NB4 (cell line): ENCODE measurements at places on chromosomes 12 and 14.
A peak's percentile ranks its signal among the peaks of the same experiment; 100 is the strongest.

- DNase-seq, result no peak
Observed at GRCh38 chr14:94058128-94058673, 22.8 kb downstream of the DDX24 start.

- DNase-seq, result no peak
Observed at GRCh38 chr12:56374726-56375597, 12.3 kb upstream of the APOF start.

- DNase-seq, result no peak
Observed at GRCh38 chr12:131258398-131258797, 304.7 kb downstream of the ADGRD1 start.

DNA sequence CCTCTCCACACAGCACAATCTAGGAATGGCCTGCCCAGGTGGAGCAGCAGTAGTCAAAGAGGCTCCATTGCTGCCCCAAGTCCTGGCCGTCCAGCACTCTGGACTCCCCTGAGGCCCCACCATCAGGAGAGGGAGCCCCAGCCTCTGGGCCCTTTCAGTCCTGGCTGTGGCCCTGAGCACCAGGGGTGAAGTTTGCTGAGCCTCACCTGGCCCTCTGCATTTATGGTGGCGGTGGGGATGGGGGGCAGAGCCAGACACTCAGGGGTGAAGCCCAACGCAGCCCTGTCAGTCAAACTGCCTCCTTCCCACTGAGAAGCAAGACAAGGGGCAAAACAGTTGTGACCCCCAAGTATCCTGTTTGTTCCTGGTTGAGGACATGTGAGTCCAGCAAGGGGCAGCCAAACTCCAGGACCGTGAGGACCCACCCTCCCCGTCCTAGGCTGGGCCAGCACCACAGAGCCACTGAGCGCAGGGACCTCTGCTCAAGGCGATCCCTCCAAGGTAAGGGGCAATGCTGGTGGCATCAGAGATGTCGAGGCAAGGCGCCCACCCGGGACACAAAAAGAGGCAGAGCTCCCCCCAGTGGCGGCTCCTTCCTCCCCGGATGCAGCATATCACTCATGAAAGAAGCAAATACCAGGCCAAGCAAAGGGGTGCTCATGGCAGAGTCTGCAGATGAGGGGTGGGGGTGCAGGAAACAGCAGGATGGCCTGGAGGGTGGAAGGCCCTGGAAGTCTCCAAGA, 4.8 kb upstream of the AMN start:
- DNase-seq, result peak; percentile 68

DNA sequence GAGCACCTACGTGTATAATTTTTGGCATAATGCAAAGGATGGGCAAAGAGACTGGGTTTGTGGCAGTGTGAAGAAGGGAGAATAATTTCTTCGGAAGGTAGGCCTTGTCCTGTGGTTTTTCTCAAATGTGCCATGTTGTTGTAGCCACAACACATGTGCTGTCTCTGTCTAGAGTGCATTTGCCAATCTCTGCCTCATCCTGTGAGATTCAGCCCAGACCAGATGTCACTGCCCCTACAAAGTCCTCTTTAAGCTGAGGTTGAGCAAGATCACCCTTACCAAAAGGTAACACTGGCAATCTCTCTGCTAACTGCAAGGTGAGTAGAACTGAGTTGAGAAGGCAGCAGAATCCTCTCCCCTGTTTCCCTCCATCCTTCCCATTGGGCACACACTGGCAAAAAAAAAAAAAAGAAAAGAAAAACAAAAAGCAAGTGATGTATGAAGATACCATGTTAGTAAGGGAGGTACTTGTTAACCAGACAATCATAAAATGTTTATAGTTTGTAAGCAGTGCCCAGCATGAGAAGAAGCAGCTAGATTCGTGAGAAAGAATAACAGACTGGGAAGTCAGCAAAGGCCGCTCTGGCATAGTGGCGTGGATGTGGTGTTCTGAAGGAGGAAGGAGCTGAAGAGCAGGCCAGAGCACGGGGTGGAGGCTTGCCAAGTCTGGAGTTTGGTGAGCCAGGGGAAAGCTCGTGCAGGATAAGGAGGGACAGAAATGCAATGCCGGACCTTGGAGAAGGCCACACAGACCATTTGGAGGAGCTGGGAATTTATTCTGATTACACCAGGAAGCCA, 18.9 kb downstream of the DYRK2 start:
- DNase-seq, result no peak

GRCh38 chr12:130633771-130634170, 82.3 kb downstream of the RIMBP2 start:
- no peak for DNase-seq

DNA sequence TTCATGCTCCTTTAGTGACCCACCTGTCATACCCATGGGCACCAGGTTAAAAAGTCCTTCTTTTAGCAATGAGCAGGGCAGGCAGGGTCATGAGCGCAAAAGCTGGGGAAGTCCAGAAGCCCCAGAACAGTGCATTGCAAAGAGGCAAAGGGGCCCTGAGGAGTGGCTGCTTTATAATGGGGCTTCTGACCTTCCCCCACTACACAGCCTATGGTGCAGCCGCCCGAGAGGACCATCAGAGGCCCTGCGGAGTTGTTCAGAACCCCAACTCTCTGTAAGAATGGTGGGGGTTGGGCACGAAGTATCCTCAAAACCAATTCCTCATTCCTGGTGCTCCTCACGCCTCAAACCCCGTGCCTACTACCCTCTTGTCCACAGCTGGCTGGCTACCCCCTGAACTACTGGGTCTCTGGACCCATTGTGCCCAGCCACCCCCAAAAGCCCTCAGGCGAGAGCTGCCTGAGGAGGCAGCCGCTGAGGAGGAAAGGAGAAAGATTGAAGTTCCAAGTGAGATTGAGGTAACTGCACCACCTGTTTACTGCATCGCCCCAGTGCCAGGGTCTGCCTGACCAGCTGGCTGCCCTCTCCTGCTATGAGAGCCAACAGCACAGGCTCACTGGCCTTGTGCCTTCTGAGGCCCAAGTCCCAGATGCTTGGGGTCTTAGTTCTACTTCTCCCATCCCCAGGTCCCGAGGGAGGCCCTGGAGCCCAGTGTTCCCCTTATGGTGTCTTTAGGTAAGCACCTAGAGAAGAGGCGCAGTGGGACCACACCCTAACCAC, 6.7 kb downstream of the REC8 start:
- no peak for DNase-seq

DNA sequence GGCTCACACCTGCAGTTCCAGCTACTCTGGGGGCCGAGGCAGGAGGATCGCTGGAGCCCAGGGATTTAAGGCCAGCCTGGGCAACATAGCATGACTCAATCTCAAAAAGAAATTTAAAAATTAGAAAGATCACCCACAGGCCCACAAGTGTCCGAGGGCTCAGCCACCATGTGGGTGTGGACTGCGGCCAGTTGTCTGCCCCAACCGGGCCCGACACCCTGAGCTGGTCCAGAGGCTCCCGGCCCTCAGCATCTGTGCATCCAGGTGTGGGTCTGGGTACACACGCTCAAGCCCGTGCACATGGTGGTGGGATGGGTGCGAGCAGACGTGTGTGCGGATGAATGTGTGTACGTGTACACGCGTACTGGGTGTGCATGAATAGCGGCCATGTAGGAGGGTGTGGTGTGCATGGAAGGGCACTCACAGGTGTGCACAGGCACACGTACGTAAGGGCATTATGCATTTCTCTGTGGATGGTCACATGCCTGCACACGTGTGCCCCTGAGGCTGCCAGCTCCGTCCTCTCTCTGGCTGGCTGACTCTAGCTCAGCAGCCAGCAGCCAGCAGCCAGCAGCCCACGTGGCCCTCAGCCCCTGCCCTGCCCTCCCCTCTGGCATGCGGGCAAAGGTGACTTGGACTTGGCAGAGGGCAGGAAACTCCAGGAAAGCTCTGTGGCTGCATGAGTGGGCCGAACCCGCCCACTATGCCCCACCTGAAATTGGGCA, 23.3 kb upstream of the NUDT14 start:
- DNase-seq, result no peak

- no peak for DNase-seq
Observed at GRCh38 chr12:79426121-79426520, 264.6 kb downstream of the PAWR start.

DNA sequence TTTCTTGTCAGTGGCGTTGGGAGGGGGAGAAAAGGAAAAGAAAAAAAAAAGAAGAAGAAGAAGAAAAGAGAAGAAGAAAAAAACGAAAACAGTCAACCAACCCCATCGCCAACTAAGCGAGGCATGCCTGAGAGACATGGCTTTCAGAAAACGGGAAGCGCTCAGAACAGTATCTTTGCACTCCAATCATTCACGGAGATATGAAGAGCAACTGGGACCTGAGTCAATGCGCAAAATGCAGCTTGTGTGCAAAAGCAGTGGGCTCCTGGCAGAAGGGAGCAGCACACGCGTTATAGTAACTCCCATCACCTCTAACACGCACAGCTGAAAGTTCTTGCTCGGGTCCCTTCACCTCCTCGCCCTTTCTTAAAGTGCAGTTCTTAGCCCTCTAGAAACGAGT, 1.9 kb downstream of the ASCL1 start:
- DNase-seq, result no peak

DNA sequence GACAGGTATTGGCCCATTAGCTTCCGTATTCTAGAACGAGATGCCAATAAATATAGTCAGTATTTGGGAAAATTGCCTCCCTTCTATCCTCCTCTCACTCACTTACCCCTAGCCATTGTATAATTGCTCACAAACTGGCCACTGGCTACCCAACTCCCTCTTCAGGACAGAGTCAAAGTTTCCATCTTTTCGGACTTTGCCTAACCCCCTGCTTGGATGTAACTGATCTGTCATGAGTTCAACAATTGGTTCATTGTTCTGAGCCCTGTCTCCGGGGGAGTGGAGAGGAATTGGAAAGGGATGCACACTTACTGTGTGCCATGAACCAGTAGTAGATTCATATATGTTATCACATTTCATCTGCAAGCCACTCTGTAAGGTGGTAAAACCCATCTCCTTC, 12.2 kb downstream of the MYRFL start:
- no peak for DNase-seq

- no peak for DNase-seq
Observed at GRCh38 chr12:11941606-11942337, 129.0 kb upstream of the BCL2L14 start.

- no peak for DNase-seq
Observed at GRCh38 chr14:68109132-68109900, 289.7 kb downstream of the RAD51B start.
